ENCODE measurements at places on chromosomes 6 and 20.

DNA sequence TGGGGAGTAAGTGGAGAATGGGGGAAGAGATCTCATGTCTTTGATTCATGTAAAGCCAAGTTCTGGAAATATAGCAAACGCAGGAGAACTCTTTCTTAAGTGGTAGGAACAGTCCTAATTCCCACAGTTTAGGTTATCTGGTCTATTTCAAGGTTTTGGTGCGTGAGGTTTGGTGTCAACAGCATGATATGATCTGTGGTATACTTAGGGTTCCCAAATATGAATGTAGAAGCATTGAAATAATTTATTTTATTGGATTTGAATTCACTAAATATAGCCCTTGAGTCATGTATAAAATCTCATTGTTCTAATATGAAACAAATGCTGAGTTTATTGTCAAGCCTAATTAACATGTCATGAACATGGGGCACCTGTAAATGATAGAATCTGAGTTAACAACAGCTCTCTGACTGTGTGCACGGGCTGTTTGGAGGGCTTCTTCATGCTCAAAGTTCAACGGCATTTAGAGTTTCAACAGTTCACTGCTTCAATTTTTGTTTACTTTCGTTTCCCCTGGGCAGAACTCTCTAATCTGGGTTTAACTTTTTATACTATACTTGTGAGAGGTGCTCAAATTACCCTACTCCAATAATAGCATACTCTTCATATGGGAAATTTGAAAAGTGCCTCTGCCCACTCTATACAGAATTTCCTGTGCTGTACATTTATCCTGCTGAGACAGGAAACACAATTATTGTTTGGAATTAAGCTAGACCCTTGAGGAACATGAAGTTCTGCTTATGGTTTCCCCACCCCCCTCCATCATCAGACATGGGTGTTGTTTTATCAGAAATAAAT, 236.3 kb upstream of the ZNF217 start:
- DNase-seq = no peak

- DNase-seq = no peak
Measured at GRCh38 chr20:33963751-33964150, 30.0 kb upstream of the RALY start.

DNA sequence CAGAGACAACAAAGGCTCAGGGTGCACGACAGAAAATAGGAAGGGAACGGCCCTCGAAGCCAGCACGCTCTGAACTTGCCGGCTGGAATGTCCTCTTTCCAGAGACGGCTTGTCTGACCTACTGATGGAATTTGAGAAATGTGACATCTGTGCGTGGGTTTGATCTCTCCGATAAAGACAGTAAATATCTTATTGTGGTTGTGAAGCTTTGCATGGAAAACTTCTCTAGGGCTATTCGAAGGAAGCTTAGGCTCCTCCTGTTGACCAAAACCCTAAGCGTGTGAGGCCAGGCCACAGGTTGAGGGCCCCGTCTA, 247.3 kb downstream of the ZNF217 start:
- DNase-seq = no peak

GRCh38 chr6:18492972-18493371, 105.8 kb downstream of the RNF144B start:
- DNase-seq = no peak

DNA sequence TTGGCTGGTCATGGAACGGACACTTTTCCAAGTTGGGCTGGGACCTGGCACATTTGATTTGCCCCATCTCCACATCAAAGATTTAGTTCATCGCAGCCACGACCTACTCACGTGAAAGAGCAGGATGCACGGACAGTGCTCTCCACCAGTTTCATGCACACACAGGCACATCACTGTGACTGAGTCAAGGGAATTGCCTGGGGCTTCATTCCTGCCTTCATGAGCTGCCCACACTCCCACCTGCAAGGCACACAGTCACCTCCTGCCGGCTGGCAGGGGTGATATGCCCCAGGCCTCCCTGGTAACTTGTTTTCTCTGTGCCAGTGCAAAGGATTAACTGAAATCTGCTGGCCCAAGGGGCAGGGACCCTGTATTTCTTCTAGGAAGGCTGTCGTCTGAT, 23.3 kb upstream of the CST1 start:
- DNase-seq = no peak

GRCh38 chr6:3683331-3683730, 68.2 kb downstream of the PXDC1 start:
- DNase-seq = no peak

DNA sequence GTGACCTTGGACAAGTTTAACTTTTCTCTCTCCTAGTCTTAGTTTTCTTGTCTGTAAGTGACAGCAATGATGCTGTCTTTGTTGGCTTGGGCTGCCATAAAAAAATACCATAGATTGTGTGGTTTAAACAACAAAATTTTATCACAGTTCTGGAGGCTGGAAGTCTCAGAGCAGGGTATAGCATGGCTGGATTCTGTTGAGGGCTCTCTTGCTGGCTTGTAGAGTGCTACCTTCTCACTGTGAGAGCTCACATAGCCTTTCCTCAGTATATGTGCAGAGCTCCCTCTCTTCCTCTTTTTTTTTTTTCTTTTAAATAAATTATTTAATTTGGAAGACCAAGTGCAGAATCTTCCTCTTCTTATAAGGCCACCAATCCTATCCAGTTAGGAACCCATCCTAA, 26.3 kb downstream of the HFE start:
- DNase-seq = no peak

GRCh38 chr6:147711476-147711875, 203.0 kb downstream of the SAMD5 start:
- no peak for DNase-seq

- DNase-seq = no peak
Measured at GRCh38 chr6:29620630-29621029, 12.4 kb downstream of the GABBR1 start.

DNA sequence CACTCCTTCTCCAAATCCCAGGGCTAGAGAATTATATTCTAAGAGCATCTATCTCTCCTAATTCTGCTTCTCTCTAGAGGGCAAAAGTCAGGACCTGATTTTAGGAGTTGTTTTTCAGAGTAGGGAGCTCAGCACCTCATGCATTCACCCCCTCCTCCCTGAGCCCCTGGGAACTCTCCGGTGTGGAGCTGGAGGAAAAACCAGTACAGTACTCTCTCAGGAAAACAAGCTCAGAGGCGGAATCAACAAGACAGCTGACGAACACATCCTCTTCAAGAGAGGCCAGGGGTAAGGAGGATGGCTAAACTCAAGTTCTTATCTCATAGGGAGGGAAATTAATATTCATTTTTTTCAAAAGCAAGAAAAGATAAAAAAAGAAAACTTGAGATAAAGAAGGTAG, 120.1 kb upstream of the CDYL start:
- DNase-seq = no peak

- DNase-seq = no peak
Measured at GRCh38 chr6:155212616-155213380, 51.0 kb upstream of the CLDN20 start.

GRCh38 chr6:170179616-170180324, 111.1 kb downstream of the DLL1 start:
- no peak for DNase-seq

DNA sequence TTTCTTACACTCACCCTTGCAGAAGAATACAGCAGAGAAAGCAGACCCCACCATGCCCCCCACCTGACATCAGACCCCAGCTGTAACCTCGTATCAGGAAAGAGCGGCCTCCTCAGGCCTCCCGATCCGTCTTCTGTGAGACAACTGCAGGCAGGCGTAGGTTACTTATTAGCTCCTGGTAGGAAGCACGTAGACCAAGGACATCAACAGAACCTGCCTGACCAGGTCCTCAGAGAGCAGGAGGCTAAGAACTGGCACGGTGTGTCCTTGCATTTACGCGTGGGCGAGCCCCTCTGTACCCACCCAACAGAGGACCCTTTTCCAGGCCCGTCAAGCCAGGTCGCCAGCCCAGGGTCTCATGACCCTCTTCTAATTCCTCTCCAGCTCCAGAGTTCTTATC, 51.0 kb downstream of the ABHD12 start:
- DNase-seq = no peak

GRCh38 chr6:54194067-54194466, 82.8 kb downstream of the MLIP start:
- DNase-seq = no peak

DNA sequence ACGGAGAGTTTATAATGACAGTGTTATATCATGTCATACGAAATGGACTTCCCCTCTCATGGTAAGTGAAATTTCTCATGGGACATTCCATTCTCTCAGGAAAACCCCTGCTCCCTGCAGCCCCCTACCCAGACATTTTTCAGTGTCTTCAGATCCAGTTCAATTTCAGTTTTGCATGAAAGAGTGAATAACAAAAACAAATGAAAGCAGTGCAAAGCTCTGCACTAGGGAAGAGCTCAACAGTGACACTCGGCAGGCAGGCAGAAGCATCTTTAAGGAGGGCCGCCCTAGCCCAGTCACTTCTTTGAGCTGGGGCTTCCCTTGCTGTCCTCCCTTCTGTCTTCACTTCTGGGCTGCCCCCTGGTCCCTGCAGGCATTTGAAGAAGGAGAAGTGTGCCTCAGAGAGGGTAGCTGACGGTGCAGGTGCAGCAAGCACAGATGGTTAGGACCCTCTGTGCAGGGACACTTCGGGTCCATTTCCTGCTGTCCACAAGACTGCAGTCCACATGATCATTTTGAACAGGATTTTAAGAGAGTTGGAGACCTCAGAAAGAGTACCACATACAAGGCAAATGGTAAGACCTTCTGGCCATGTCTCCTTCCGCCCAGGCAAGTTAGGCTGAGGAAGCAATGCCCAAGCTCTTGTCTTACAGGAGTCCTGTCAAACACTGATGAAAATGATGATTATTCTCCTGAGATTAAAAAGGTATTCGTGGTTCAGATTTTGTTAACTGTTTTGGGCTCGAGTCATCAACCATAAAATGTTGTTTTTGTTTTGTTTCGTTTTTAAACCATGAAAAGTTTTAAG, 5.4 kb upstream of the DUSP22 start:
- no peak for DNase-seq

DNA sequence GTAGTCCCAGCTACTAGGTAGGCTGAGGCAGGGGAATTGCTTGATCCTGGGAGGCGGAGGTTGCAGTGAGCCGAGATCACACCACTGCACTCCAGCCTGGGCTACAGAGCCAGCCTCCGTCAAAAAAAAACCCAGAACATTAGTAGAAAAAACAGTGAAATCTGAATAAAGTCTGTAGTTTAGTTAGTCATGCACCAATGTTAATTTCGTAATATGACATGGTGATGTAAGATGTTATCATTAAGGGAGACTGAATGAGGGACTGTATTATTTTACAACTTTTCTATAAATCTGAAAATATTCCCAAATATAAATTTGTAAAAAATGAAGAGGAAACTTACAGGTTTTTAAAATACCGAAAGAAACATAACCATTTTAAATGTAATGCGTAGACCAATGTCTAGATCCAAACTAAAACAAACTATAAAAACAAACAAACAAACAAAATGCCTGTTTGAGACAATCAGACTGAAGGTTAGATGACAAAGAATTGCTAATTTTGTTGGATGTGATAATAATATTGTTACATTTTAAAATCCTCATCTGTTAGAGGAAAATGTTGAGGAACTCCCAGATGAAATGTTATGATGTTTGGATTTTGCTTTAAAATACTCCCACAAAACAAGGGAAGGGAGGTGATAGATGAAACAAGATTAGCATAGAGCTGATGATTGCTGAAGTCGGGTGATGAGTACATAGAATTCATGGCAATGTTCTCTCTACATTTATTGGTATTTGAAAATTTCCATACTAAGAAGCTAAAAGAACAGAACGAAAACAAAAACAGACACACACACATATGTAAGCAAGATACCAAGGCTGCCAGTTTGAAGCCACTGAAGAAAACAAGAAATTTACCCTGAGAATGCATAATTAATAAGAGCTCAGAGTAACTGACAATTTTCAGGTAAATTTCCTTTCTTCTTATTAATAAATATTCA, 1.8 kb downstream of the GSTA4 start:
- no peak for DNase-seq

- no peak for DNase-seq
Measured at GRCh38 chr20:62040381-62040922, 25.2 kb downstream of the TAF4 start.

GRCh38 chr6:77231438-77232305, 231.6 kb downstream of the HTR1B start:
- DNase-seq = no peak

DNA sequence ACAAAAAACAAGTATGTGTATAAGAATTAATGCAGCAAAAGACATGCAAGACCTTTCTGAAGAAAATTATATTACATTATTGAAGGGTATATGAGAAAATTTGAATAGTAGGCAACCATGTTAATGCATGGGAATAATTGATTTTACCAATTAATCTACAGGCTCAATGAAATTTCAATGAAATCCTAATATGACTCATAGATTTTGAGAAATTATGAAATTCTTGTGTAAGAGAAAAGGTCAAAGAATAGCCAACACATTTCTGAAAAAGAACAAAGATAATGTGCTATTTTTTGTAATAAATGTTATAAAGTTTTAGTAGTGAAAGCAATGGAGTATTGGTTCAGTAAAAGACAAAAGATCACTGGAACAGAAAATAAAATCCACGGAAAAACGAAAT, 18.4 kb downstream of the TSBP1 start:
- no peak for DNase-seq

GRCh38 chr20:1946442-1946761, 47.5 kb downstream of the PDYN start:
- no peak for DNase-seq

DNA sequence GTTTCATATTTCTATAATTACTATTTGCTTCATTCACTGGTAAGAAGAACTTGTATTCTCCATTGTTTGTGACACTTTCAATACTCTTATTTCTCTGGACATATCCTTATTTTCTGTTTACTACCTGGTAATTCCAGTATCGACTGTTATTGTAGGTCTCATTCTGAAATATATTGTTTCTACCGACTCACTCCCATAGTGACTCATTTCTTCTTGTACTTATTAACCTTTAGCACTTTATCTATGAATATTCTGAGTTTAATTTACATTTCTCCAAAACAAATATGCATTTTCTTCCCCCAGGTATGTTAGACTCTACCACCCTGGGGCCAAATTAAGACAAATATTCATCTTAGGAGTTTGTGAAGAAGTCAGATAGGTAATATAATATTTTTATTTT, 164.5 kb upstream of the BTBD3 start:
- no peak for DNase-seq

DNA sequence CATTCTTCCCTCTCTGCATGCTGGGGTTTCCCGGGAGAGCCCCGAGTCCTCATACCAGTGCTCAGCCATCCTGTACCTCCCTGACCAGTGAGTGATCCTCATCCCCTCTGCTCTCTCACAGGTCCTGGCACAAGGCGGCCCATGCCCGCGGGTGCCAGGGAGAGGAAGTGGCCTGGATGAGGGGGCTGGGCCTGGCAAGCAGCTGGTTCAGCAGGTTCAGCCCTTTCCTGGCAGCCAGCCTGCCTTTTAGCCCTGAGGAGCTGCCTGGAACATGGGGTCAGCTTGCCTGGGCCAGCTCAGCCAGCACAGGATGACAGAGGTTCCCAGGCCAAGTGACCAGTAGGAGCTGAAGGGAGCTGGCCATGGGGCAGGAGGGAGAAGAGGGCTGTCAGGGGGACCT, 10.9 kb downstream of the MOCS1 start:
- DNase-seq = no peak
